ENCODE measurements at places on chromosomes 12 and 14.

GRCh38 chr14:96083667-96084320 is 44.6 kb downstream of the C14orf132 start:
- DNase-seq = no peak

DNA sequence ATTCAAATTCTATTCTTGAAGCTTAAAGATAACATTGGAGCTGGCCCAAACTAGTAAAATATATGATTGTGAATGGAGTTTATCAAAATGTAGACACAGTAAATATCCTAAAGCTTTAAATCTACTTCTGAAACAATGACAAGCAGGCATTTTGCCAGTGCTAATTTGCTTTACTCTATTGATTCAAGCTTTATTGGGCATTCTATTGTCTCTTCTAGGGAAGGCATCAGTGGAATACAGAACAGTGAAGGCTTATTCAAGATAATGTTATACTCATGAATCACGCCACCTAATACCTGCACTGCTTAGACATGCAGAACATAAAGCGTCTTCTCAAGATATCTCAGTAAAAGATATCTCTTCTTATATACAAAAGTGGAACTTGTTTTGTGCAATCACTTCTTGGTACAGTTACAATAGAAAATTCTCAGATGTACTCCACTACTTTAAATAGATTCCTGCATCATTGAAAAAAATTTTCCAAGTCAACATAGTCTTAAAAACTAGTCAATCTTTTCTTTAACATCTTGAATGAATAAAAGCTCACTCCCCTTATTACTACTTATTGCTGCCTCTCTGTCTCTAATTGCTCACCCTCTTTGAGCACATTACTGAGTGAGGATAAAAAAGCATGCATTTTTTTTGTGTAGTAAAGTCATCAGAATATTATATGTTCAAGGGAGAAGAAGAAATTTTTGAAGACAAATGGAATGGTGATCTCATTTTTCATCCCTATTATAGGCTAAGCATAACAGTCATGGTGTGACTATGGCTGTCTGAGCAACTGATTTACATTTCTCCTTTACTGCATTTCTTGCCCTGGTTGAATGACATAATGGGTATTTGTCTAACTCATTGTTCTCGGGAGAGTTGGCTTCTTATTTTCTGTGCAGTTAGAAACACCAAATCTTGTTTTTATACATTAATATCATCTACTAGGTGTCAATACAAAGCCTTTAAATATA is 98.0 kb upstream of the E2F7 start:
- DNase-seq = no peak

- no peak for DNase-seq
Measured at GRCh38 chr14:90296641-90297040, 35.1 kb downstream of the NRDE2 start.

DNA sequence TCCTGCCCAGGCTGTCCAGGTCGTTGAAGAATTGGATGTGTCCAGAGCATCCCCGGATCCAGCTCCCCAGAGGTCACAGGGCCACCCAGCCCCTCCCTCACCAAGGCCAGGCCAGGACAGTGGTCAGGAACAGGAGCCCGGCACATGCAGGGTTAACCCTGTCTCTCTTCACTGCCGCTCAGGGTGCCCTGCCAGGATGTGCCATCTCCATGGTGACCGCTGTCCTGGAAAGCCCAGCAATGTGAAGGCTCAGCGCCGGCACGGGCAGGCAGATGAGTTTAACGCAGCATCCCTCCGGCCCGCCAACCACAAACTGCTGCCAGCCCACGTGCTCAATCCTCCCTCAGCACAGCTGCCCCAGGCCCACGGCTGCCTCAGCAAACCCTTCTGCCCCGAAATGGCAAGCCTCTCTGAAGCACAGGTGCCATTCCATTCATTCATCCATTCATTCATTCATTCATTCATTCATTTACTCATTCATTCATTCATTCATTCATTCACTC is 4.4 kb downstream of the TMEM179 start:
- no peak for DNase-seq

- no peak for DNase-seq
Measured at GRCh38 chr14:101197595-101198397, 294.3 kb upstream of the RTL1 start.

Measured in mesendoderm (in vitro differentiated cells).